Mesendoderm (in vitro differentiated cells): ENCODE measurements at places on chromosomes 3 and 15.

GRCh38 chr3:158668506-158668905 is 3.9 kb downstream of the LXN start:
- no peak overlapping the region for H3K27ac ChIP-seq
- no peak overlapping the region for H3K4me3 ChIP-seq
- DNase-seq, result no peak
- H3K27me3 ChIP-seq, result no peaks in the 10 kb centered on the region
- H3K4me1 ChIP-seq, result peaks cover 2% of the 10 kb centered on the region

GRCh38 chr15:58458076-58458475 is 26.3 kb downstream of the LIPC start:
- H3K27me3 ChIP-seq, result no peaks in the 10 kb centered on the region
- no peak for DNase-seq
- H3K4me3 ChIP-seq, result no peak overlapping the region
- no peak overlapping the region for H3K27ac ChIP-seq
- H3K4me1 ChIP-seq, result no peaks in the 10 kb centered on the region
- H3K36me3 ChIP-seq, result no peaks in the 10 kb centered on the region

GRCh38 chr15:45777781-45778180 is 143.0 kb downstream of the SQOR start:
- no peaks in the 10 kb centered on the region for H3K27me3 ChIP-seq
- peaks cover 2% of the 10 kb centered on the region for H3K4me1 ChIP-seq
- no peak overlapping the region for H3K4me3 ChIP-seq
- no peaks in the 10 kb centered on the region for H3K36me3 ChIP-seq

DNA sequence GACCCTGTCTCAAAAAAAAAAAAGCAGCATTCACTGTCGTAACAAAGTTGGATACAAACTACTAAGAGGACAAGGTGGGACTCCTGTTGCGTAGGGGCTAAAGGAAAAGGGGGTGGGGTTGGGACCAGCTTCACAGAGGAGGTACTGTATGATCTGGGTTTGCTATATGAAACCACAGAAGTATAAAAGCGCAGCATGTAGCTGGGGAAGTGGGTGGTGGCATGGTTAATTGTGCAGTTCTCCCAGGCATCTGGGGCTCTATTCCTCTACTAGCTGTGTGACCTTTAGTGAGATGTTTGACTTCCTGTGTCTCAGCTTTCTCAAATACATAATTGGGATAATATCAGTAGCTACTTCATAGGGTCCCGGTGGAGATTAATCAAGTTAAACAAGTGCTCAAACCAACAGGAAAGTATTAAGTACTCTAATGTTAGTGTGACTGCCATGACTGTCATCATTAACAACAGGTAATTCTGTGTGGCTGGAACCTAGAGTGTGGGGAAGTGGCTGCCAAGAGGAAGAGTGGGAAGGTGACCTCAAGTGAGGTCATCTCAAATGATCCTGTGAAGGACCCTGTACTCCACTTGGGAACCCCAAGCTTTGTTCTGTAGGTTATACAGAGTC is 11.5 kb downstream of the PARP16 start:
- no peaks in the 10 kb centered on the region for H3K27me3 ChIP-seq
- H3K27ac ChIP-seq, result no peak overlapping the region
- no peak for DNase-seq
- no peak overlapping the region for H3K4me3 ChIP-seq
- H3K36me3 ChIP-seq, result no peaks in the 10 kb centered on the region
- peaks cover 2% of the 10 kb centered on the region for H3K4me1 ChIP-seq
